Naive thymus-derived CD8-positive, alpha-beta T cell (primary cell): ENCODE measurements at places on chromosomes 6 and 20. TPM values are rescaled to one million over a fixed set of nuclear protein-coding genes. Genes with fewer than 3 reads are reported as not detected.

GRCh38 chr6:63444768-63445167 is 125.0 kb upstream of the LGSN start:
- H3K27me3 ChIP-seq = no peaks in the 10 kb centered on the region
- no peak for DNase-seq
- no peak overlapping the region for H3K27ac ChIP-seq
- H3K36me3 ChIP-seq = no peaks in the 10 kb centered on the region

DNA sequence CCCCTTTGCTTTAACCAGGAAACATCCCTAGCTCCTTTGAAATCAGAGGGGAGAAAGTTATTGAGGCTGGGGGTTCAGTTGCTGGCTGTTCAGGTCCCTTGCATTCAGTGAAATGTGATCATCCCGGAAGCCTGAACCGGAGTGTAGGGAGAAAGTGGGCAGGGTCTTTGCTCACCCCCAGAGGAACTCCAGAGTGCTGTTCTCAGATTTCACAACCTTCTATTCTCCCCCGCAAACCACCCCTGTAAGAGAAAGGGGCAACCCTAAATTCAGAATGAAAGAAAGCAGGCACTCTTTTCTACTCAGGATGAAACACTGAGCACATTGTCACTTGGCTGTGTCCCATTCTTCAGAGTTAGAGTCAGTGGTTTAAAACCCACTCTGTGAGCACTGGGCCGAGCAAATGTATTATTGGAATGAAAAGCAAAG is 139.8 kb downstream of the KHDC1L start:
- H3K27ac ChIP-seq = no peak overlapping the region
- H3K4me3 ChIP-seq = no peak overlapping the region
- no peaks in the 10 kb centered on the region for H3K27me3 ChIP-seq
- H3K36me3 ChIP-seq = peaks cover 24% of the 10 kb centered on the region

ZNF341 gene
- polyA plus RNA-seq = 3.8 TPM

NUP43 gene
- polyA plus RNA-seq = 2.4 TPM

PLAGL1 gene
- polyA plus RNA-seq = 4.9 TPM

NNAT gene
- polyA plus RNA-seq = 0.13 TPM

KCNK5 gene
- polyA plus RNA-seq = not detected

CASP8AP2 gene
- 47.0 TPM for polyA plus RNA-seq

DNA sequence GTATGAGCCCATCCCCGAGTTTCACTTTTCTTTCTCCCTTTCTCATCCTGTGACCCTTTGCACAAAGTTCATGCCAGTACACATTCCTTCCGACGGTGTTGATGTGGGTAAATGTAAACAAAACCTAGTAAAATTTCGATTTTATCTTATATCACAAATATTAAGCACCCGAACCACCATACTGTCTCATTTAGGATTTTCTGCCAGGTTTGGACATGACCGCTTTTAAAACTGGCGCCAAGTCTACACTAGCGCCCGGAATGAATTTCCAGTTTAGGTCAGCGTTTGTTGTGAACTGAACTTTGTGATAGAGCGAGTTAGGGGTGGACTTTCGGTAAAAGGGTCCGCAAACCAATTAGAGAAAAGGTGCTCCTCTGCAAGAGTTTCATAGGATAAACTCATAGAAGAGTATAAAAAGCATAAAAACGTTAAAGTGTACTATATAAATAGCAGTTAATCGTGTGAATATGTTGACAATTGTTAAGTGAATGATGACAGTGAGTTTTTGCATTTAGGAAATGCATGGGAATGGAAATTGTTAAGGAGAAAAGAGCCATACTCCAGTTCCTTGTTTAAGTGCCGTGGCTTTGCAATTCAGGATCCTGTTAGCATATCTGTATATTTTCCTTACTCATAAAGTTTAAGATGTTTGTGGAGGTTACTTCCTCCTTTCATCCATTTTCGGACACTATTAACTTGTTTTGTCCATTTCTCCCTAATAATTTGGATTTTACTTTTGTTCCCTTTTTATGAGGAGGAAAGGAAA is 937 bp downstream of the AKAP7 start:
- H3K36me3 ChIP-seq = no peaks in the 10 kb centered on the region
- H3K4me3 ChIP-seq = peak overlapping the region; percentile 96
- no peaks in the 10 kb centered on the region for H3K27me3 ChIP-seq
- peaks cover 40% of the 10 kb centered on the region for H3K4me1 ChIP-seq

DNA sequence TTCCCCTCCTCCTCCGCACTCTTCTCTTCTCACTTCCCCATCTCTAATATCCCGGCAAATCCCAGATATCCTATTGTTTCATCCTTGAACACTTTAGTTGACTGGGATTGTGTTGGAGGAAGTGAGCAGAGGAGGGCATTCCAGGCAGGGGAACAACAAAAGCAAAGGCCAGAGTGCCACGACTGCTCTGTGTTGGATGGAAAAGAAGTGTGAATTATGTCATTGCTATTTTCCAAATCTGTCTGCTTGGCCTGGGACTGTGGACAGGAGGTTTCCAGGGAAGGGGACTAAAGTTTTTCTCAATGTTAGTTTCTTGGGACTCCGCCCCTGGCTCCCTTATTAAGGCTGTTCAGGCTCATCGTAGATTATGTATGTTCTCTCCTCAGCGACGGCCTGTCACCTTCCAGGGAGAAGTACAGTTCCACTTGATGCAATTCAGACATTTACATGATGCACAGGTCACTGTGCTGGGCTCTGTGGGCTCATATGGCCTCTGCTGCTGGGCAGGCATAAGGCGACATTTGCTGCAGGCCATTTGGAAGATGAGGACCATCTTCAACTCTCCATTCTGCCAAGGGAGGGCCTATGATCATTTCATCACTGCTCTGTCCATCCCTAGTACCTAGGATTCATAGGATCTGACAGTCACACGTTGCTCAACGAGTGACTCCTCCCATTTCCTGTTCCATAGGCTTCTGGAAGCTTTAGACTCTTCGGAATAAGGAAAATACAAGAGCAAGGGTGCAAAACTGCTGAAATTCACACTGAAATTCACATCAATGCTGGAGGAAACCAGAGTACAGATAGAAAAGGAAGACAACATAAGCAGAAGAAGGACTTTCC is 99.1 kb upstream of the KCNK16 start:
- H3K4me1 ChIP-seq = no peaks in the 10 kb centered on the region
- H3K27me3 ChIP-seq = peaks cover 4% of the 10 kb centered on the region

DNA sequence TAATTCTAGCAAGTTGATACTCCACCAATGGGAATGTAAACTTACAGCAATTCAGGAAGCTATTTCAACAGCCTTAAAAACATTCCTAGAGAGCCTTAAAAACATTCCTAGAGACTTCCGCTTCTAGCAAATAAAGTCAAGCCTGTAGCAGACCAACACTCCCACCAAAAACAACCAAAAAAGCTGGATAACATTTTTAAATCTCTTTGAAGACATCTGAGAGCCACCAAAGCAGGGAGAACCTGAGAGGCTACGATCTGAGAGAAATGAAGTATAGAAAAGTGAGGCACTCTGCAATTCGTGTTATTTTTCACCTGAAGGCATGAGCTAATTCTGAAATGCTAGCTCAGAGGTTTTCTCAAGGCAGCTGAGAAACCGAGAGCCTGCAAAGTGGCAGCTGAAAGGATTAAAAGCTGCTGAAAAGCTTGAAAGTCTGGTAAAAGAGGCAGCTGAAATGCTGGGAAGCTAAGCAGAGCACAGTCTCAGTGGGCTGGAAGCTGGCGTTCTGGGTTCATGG is 20.9 kb downstream of the GPR63 start:
- no peak for DNase-seq
- no peak overlapping the region for H3K27ac ChIP-seq
- no peak overlapping the region for H3K4me3 ChIP-seq
- H3K27me3 ChIP-seq = peaks cover 6% of the 10 kb centered on the region
- no peaks in the 10 kb centered on the region for H3K4me1 ChIP-seq

DNA sequence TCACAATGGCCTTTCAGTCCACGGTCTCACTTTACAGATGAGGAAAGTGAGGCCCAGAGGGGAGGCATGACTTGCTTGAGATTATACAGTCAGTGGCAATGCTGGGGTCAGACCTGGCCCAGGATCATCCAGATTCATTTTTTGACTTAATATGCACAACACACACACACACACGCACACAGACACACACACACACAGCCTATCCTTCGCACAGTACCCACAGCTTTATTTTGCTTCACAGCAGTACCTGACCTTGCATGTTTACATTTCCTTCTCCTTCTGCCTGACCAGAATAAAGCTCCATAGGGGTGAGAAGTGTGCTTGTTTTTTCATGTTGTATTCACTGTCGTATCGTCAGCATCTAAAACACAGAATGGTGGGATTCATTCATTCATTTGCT is 79.8 kb downstream of the VEGFA start:
- DNase-seq = no peak
- no peak overlapping the region for H3K27ac ChIP-seq
- H3K27me3 ChIP-seq = peaks cover 4% of the 10 kb centered on the region
- no peaks in the 10 kb centered on the region for H3K36me3 ChIP-seq
- peaks cover 5% of the 10 kb centered on the region for H3K4me1 ChIP-seq

GRCh38 chr6:168192195-168192900 is 113.3 kb upstream of the FRMD1 start:
- H3K4me3 ChIP-seq = no peak overlapping the region
- H3K36me3 ChIP-seq = no peaks in the 10 kb centered on the region
- H3K27ac ChIP-seq = no peak overlapping the region

PROKR2 gene
- not detected for polyA plus RNA-seq

DNA sequence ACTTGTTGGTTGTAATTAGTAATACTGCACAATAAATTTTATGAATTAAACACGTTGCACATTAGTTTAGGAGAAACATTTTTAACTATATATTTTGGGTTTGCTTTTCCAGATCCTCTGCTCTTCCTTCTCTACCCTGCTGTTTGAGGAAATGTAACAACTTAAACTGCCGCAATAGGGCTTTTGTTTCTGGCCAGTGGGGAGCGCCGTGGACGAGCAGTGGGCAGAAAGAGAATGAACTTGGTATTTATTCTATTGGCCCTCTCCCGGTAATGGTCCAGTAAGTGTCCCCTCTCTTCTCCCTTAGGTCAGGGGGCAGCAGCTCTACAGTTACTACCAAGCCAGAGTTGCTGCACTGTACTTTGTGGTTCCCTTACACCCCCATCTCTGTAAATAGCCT is 35.2 kb upstream of the EPHA7 start:
- no peak for DNase-seq
- no peak overlapping the region for H3K27ac ChIP-seq
- no peak overlapping the region for H3K4me3 ChIP-seq

GPSM3 gene
- polyA plus RNA-seq = 138 TPM

- no peak overlapping the region for H3K4me3 ChIP-seq
- H3K27me3 ChIP-seq = no peaks in the 10 kb centered on the region
- H3K27ac ChIP-seq = no peak overlapping the region
- H3K36me3 ChIP-seq = no peaks in the 10 kb centered on the region
- peaks cover 3% of the 10 kb centered on the region for H3K4me1 ChIP-seq
Measured at GRCh38 chr6:130849594-130849993, 22.4 kb downstream of the SMLR1 start.

GRCh38 chr6:10621213-10621612 is 73.2 kb downstream of the C6orf52 start:
- H3K27ac ChIP-seq = no peak overlapping the region
- H3K4me3 ChIP-seq = no peak overlapping the region
- no peak for DNase-seq
- no peaks in the 10 kb centered on the region for H3K4me1 ChIP-seq

HLA-DRB5 gene
- polyA plus RNA-seq = 28.5 TPM

- peaks cover 39% of the 10 kb centered on the region for H3K4me1 ChIP-seq
- peak; percentile 38 for DNase-seq
- peak overlapping the region; percentile 99 for H3K27ac ChIP-seq
- H3K36me3 ChIP-seq = no peaks in the 10 kb centered on the region
- H3K27me3 ChIP-seq = no peaks in the 10 kb centered on the region
Measured at GRCh38 chr20:53592992-53593465, 610 bp downstream of the ZNF217 start.

GRCh38 chr20:16488086-16488485 is 85.2 kb downstream of the KIF16B start:
- H3K4me3 ChIP-seq = no peak overlapping the region
- no peak for DNase-seq
- peaks cover 72% of the 10 kb centered on the region for H3K36me3 ChIP-seq
- H3K27ac ChIP-seq = no peak overlapping the region

- H3K27me3 ChIP-seq = peaks cover 8% of the 10 kb centered on the region
- H3K27ac ChIP-seq = no peak overlapping the region
- no peaks in the 10 kb centered on the region for H3K4me1 ChIP-seq
- no peak overlapping the region for H3K4me3 ChIP-seq
- no peaks in the 10 kb centered on the region for H3K36me3 ChIP-seq
Measured at GRCh38 chr6:100084316-100084990, 90.4 kb upstream of the MCHR2 start.

KCNQ5 gene
- 2.3 TPM for polyA plus RNA-seq

LRRN4 gene
- polyA plus RNA-seq = not detected

RBPJL gene
- not detected for polyA plus RNA-seq

GRCh38 chr6:150194195-150194594 is 51.4 kb downstream of the PPP1R14C start:
- no peaks in the 10 kb centered on the region for H3K36me3 ChIP-seq
- DNase-seq = no peak
- no peak overlapping the region for H3K4me3 ChIP-seq
- H3K27ac ChIP-seq = no peak overlapping the region
- H3K4me1 ChIP-seq = no peaks in the 10 kb centered on the region

FLRT3 gene
- polyA plus RNA-seq = not detected

DNA sequence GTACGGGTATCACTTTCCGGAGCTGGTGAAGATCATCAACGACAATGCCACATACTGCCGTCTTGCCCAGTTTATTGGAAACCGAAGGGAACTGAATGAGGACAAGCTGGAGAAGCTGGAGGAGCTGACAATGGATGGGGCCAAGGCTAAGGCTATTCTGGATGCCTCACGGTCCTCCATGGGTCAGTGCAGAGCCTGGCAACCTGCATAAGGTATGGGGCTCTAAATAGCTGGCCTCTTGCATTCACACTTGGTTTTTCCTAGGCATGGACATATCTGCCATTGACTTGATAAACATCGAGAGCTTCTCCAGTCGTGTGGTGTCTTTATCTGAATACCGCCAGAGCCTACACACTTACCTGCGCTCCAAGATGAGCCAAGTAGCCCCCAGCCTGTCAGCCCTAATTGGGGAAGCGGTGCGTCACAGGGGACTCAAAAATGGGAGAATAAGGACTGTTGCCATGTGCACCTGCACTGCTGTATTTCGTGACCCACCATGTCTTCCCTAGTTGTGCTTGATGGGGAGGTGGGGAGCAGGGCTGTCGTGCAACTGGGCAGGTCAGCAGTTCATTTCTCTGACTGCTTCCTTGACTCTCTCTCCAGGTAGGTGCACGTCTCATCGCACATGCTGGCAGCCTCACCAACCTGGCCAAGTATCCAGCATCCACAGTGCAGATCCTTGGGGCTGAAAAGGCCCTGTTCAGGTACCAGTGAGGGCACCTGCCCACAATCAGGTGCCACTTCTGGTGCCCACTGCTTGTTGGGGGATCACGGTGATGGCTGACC is 3.1 kb downstream of the NOP56 start:
- H3K4me1 ChIP-seq = peaks cover 6% of the 10 kb centered on the region
- no peaks in the 10 kb centered on the region for H3K27me3 ChIP-seq
- H3K27ac ChIP-seq = peak overlapping the region; percentile 71
